ENCODE measurements at places on chromosomes 13 and 19.

GRCh38 chr13:43368003-43368402 is 344.6 kb downstream of the DNAJC15 start:
- DNase-seq, result peak; percentile 44

DNA sequence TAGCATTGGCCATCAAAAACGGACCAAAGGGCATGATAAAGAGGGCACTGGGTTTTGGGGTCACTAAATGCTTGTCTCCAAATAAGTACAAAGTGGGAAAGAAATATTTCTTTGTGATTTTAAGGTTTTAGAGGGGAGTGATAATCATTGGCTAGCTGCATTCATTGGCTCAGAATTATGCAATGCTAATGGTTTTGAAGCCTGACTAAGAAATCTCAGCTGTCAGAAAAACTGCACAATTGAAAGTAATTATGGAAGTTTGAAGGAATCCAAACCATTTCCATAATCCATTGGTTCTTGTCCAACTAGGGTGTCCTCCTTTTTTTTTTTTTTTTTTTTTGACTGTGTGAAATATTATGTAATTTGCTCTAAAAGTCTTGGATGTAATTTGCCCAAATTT is 88.2 kb upstream of the ARGLU1 start:
- peak; percentile 9 for DNase-seq

GRCh38 chr19:47227352-47228167 is 3.4 kb downstream of the BBC3 start:
- peak; percentile 94 for DNase-seq

GRCh38 chr19:43353606-43354304 is at the start of gene CD177:
CD177 (plus strand) TSS chr19:43353686; CDS start chr19:43353715, 29 bp downstream.
- no peak for DNase-seq

- DNase-seq, result no peak
These were observed 2.5 kb downstream of the SLC35E1 start for GRCh38 chr19:16569609-16570320.

- peak; percentile 35 for DNase-seq
These were observed 21.9 kb downstream of the ANKRD27 start for GRCh38 chr19:32652894-32653598.

DNA sequence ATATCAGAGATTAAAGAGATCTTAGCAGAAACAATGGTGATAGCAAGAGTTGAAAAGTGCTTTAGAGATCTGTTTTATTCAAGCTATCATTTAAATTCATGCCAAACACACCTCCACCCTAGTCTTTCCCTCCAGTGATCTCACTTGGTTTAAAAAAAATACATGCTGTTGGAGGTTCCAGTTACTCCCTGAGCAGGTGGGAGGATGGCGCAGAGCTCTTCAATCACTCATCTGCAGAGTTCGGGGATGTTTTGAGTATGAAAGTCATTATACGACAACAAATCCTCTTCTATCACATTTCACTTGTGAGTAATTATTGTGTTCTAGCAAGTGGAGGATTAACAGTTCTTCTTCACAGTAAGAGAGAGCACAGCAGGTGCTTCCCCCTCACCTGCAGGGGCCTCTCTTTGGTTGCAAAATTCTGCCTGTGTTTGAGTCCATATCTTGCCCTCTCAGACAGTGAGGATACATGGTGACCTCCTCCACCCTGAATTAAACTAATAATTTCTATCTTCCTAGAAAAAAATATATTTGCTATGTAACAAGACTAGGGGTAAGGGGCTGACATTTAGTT is 376.7 kb downstream of the LIG4 start:
- DNase-seq, result no peak

DNA sequence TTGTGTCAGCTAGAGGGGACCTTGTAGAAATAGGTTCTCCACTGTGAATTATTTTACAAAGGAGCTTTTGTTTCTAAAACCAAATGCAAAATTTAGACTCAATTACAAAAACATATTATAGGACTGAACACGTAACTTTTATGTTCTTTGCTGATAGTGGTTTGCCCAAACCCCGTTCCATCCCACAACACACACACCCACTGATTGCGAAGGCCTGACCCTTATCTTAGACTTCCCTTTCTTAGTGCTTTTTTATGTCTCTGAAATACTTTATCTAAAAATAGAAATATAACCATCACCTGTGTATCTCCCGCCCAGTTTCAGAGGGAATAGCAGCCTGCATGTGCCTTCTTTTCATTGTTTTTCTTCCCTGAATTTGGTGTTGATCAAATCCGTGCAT is 13.0 kb downstream of the CCNA1 start:
- no peak for DNase-seq

DNA sequence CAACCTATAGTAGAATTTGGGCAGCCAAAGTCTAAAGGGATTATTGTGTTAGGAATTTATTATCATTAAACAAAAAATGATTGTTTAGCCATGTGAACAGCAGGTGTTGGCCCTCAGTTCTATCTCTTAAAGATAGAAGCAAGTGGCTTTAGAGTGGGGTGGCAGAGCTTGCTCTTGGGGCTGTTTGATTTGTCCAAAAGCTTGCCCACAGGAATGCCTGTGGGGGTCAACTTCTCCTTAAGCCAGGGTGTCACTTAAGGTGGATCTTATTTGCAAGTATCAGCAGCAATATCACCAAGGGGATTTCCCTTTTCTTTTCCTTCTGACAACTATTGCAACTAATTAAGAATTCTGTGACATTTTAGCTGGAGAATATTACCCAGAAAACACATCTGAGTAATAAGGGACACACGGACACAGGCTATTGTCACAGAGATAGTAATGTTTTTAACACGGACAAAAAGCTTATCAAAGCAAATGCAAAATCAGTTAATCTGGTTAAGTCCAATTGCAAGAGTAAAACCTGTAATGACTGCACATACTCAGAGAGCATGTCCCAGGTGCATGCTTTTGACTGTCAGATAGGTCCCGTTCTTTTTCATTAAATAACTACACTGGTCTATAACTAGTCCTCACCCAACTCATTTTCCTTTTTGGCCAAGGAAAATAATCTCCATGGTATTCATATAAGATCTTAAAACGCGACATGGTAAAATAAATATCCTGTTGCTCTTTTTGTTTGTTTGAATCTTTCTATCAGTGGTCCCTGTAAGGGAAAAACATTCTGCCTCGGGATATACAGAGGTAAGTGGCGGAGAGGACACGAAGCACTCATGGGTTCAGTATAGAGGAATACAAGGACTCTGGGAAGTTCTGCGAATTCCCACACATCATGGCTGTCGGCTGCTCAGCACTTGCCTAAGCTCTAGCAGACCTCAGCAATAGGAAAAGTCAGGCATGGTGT is 172.1 kb upstream of the RFC3 start:
- no peak for DNase-seq

DNA sequence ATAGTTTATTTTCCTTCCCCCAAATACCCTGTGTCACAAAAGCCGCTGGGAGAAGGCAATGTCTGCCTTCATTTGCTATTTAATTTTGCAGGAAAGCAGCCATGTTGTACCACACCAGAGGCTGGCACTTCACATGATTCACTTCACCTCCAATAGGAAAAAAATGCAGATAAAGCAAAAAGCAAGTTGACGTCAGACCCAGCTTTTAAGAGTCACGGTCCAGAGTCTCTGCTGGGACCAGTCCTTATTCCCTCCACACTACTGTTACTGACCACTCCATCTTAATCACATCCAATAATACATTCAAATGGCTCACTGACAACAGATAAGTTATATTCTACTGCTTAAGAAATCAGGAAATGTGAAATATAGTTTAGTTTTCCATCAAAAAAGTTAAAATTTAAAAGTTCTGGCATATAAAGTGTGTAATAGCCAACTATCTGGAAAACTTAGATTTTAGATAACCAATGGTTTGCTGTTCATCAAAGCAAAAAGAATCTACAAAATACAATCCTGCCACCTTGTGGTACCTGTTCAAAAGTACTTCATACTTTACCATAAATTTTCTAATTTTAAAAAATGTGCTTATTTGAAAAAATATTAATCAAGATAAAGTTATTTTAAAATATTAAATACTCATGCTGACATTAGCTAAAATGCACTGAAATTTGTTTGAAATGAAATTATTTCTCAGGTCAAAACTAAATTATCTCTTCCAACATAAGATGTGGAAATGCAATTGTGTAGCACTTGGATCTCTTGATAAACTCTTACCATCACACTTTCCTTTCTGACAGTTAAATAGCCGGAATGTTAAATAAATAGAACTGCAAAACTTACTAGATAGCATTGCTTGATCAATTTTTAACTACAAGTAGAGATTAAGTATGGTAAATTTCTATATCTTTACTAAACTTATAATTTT is 97.3 kb downstream of the SERP2 start:
- peak; percentile 12 for DNase-seq

GRCh38 chr19:40542202-40542859 is 34.3 kb upstream of the SHKBP1 start:
- DNase-seq, result peak; percentile 47

DNA sequence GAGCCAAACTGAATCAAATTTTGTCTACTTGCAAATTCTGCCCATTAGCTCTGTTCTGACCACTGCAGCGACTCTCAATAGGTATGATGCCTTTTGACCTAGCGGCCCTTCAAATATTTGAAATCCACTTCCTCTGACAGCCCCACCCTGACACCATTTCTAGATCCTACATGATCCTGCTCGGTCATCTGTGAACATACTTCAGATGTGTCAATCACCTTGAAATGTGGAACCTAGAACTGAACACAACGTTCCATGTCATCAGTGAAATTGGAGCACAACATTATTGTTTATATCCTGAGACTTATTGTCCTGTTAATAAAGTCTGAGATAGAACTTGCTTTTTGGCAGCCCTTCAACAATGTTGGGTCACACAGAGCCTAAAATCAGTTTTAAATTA is 98.2 kb downstream of the UBL3 start:
- DNase-seq, result no peak

DNA sequence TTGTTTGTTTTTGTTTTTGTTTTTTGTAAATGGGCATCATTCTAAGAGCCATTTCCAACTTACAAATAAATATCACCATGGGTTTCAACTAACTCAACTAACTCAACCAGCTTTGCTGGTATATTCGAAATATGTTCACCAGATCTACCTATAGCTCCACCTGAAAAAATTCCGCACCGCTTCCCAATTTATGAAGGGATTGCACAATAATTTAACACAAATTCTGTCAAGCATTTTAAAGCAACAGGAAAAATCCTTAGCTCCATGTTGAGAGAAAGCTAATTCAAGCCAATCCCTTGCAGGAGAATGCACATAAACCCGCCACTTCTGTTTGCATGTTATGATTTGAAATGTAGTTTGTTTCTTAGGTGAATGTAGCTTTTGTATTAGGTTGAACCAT is 417.8 kb downstream of the EFNB2 start:
- DNase-seq, result no peak

- no peak for DNase-seq
These were observed 639 bp downstream of the STARD13 start for GRCh38 chr13:33284916-33285315.

DNA sequence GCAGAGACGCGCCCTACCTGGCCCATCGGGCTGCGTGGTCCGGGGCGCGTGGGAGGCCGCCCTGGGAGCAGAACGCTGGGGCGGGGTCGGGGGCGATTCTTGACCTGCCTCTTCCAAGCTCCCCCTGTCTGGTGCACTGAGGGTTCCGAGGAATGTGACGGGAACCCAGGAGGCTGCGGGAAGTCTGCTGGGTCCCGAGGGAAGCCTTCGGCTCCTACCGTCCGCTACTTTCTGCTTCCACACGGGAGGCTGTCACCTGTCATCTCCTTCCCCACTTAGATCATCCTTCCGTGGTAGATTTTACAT is 781 bp upstream of the SPRYD7 start:
- DNase-seq, result no peak

DNA sequence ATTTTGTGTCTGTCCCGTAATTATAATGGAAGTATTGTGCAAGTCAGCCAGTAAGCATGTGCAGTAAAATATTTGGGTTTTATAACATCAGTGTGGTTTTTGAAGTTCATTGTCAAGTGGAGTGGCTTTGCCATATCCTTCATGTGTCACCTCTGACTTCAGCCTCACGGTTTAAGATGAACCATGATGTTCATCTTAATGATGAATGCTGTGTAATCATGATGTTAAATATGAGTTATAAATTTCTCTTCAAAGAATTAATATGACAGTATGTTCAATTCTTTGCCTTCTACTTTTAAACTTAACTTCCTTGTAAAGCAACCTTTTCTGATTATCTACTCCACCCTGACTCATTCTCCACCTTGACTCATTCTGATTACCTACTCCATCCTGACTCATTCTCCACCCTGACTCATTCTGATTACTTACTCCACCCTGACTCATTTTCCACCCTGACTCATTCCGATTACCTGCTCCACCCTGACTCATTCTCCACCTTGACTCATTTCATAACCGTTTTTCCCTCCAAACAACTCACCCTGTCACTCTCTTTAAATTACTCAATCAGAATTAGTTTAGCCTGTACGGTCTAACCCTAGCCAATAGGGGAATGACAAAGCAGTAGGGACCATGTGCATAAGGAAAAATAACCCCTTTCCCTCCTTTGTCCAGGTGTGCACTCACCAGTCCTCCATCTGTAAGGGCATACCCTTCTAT is 50.3 kb upstream of the ANKRD10 start:
- DNase-seq, result peak; percentile 42

GRCh38 chr19:15437355-15438123 is 12.2 kb downstream of the WIZ start:
- DNase-seq, result peak; percentile 43

DNA sequence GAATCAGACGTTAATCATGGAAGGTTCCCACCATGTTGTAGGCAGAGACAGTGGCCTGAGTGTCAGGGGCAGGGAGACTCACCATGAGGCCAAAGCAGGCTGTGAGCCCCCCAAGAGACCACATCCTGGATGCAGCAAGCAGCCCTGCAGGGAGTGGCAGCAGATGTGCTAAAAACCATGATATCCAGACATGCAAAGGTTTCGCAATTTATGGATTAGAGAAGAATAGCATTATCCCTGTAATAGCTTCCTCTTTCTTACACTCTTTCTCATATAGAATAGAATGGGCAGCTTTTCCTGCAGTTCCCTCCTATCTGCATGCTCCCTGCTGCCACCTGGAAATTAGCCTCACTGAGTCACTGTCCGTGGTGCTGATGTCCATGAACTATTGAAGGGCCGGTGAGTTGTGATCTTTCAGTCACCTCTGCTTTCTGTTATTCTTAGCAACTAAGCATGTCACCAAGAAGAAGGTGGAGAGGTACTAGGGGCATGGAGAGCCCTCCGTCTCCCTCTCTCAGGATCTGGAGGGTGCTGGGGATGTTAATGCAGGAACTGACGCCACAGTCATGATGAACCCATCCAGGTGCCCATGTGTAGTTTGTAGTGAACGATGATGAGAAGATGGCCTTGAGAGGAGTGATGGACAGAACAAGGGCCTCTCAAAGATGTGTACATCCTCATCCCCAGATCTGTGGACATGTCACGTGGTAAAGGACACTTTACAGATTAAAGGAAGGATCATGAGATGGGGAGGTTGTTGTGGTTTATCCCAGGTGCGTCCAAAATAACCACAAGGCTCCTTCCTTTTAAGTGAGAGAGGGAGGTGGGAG is 9.9 kb downstream of the CEACAM4 start:
- peak; percentile 4 for DNase-seq

Data from fibroblast of skin of abdomen (primary cell).